ENCODE measurements at places on chromosomes 3 and 15. TPM values are rescaled to one million over a fixed set of nuclear protein-coding genes. Genes with fewer than 3 reads are reported as not detected.

DNA sequence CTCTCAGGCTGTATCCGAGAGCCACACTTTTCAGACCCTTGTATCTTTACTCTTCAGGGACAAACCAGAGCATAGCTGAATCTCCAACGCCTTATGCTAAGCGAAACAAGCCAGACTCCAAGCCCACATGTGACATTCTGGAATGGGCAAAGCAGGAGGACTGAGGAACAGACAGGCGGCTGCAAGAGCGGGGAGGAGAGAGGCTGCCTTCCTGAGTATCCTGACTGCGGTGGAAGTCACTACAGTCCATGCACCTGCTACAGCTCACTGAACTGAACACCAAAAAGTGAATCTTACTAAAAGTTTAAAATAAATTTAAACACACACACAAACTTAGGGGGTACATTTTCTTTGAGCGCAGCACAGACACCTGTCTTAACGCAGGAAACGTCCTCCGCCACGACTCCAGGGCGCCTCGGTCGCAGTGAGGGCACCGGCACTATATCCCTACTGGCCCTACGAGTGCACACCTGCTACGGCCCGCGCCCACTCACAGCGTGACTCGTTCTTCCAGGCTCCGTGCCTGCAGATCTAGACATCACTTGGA is 1.4 kb downstream of the CYFIP1 start:
- H3K27me3 ChIP-seq, result no peaks in the 10 kb centered on the region
- peak overlapping the region; percentile 89 for H3K4me3 ChIP-seq
- no peaks in the 10 kb centered on the region for H3K36me3 ChIP-seq
- no peak for DNase-seq

DNA sequence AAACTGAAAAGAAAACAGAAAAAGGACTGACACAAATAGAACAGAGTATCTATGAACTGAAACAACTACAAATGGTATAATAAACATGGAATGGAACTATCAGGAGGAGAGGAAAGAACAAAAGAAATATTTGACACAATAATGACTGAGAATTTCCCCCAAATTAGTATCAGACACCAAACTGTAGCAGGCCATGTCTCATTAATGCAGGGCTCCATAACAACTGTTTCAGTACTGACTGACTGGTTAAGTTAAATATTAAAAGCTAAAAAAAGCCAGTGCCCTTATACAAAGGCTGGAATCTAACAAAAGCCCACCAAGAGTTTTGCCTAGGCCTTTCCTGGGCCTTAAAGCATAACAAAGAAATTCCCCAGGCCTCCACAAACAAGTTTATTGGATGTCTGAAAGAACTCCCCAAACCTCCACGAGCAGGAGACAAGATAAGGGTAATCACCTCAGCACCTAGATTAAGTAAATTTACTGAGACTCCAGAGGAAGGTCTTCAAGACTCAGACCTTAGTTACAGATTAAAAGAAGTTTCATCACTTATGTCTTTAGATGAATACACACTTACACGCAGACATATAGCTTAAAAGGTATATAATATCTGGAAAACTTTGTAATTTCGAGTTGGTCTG is 45.7 kb downstream of the KPNA1 start:
- H3K27ac ChIP-seq, result no peak overlapping the region
- H3K4me3 ChIP-seq, result no peak overlapping the region
- no peaks in the 10 kb centered on the region for H3K27me3 ChIP-seq
- no peaks in the 10 kb centered on the region for H3K4me1 ChIP-seq
- H3K36me3 ChIP-seq, result no peaks in the 10 kb centered on the region

DNA sequence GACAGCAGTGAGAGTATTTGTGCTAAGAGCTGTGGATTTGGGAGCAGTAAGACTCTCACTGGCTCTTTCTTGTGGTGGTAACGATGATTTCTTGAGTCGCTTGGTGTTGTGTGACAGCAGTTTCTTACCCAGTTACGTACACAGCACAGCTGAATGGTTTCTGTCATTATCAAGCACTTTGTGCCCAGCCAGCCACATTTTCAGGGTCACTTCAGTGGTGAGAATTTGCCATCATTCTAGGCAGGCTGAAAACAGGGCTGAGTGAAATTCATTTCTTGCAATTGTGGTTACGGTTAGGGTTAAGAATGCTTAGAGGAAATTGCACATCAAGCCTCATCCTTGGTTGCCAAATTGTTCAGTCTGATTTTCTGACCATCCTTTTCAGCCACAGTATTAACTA is 130.1 kb downstream of the RYR3 start:
- DNase-seq, result no peak
- H3K27me3 ChIP-seq, result no peaks in the 10 kb centered on the region
- H3K4me1 ChIP-seq, result no peaks in the 10 kb centered on the region
- no peak overlapping the region for H3K27ac ChIP-seq
- H3K4me3 ChIP-seq, result no peak overlapping the region
- no peaks in the 10 kb centered on the region for H3K36me3 ChIP-seq

The NRG4 gene
- not detected for total RNA-seq
